Fibroblast of mammary gland (primary cell): ENCODE measurements at places on chromosomes 3 and 15.

DNA sequence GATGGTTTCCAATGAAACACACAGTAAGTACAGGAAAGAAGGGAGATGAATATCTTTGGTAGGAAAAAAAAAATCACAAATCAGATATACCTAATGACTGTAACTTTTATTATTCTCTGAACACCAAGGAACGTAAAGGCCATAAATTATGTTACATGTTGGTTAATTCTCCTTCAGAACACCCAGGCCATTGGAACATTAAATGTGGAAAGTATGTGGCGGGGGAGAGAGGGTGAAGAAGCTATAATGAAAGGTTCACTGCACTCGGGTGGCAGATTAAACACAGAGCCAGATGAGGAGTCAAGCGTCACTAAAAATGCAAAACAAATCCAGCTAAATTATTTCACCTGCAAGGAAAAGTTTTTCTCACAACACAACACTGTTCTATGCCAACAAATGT lies 193.8 kb downstream of the FHIT start:
- DNase-seq = no peak

DNA sequence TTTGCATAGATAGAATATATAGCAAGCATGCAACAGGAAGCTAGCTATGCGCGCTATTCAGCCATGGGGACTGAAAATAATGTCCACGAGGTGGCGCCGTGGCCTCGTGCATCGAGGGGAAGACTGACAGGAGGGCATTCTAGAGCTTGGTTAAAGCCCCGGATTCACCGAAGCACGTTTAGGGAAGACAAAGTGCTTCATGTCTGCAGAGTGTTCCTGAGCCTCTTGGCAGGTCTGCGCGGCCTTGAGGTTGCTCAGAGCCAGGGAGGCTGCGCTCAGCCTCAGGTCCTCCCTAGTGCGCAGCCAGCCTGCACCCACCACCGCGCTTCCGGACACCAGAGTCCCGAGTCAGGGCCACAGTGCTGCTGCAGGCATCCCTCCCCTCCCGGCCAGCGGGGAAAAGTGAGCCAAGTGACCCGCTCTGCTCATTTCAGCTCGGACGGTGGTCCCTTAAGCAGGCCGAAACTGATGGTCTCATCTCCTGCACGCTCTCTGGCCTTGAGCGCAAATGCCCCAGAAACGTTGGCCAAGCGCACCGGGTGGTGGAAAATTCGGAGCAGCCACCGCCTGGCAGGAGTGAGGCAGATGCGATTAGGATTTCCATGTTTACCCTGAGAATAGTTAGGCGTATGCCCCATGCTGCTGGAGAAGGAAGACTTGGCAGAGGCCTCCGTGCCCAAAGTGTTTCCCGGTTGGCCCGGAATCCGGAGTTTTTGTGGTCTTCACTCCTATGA lies 24.8 kb downstream of the GABRA5 start:
- DNase-seq = peak; percentile 56

- DNase-seq = peak; percentile 24
Measured at GRCh38 chr15:68749793-68750192, 70.9 kb downstream of the ANP32A start.

DNA sequence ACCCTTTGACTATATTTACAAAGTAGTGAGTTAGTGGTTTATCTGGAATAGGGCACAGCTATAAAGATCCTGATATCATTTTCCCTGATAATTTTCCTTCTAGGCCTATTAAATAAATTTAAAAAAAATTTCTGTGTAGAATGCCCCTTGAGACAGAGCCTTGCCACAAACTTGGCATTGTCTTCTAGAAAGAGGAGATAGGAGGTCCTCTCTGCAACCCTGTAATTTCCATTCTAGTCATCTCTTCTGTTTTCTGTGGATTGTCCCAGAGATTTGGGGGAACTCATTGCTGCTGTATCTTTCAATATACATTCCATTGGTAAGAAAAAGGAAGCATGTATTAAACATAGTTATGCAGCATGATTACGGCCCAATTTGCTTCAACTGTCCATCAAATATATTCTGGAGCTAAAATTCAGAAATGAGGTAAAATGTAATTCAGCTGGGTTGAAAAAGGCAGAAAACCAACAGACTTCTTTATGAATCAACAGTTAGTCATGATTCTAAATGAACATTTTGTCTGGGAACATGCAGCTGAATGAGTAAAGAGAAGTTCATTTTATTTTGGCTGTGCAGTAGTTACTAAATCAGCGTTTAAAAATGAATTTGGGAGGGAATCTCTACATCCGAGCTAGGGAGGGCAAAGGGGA lies 401.1 kb downstream of the NAALADL2 start:
- DNase-seq = peak; percentile 86

DNA sequence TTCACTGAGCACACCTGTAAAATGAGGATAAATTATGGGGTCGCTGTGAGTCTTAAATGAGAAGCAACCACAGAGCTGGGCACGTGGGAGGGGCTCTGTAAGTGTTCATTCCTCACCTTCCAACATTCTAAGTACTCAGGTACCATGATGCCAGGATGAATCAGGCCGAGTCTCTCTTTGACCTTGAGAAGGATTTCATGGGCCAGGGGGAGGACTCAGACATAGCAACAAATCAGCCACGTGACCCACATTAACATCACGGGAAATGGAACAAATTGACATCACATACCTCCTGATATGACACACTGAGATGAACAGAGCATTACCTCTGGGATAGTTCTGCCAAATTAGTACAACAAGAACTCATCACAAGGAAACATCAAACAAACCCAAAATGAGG lies 35.2 kb upstream of the USP3 start:
- DNase-seq = no peak

DNA sequence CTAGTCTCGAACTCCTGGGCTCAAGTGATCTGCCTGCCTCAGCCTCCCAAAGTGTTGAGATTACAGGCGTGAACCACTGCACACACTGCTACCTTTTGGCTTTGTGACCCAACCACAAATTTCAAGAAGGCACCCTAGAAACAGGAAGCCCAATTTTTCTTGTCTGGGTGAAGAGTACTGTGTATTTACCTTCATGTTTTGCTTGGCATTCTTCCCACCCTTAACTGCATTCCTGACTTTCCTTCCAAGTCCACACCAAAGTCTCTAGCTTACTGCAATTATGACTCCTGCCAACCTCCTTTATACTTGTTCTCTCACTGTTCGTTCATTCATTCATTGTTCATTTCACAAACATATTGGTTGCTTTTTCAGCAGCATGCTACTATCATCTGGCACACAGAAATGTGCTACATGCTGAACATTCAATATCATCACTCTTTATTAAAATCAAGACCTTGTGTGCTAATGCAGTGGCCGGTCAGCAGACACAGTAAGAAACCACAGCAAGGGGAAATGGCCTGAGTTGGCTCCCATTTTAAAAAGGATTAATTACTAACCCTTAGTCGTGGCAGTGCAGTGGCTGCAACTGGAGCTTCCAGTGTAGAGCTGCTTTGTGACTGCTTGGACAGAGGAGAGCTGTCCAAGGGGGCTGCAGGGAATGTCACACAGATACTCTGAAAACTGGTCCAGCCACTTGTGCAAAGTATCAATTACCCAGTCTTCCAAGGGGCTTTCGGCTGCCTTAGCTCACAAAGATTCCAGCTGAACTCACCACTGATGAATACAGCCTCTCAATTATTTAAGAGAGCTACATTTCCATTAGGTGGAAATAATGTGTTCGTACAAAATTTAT lies 94.0 kb downstream of the ETFA start:
- DNase-seq = peak; percentile 30

GRCh38 chr3:62032738-62033137 lies 340.6 kb downstream of the FEZF2 start:
- DNase-seq = no peak

GRCh38 chr3:94441494-94441847 lies 378.6 kb downstream of the NSUN3 start:
- DNase-seq = no peak

DNA sequence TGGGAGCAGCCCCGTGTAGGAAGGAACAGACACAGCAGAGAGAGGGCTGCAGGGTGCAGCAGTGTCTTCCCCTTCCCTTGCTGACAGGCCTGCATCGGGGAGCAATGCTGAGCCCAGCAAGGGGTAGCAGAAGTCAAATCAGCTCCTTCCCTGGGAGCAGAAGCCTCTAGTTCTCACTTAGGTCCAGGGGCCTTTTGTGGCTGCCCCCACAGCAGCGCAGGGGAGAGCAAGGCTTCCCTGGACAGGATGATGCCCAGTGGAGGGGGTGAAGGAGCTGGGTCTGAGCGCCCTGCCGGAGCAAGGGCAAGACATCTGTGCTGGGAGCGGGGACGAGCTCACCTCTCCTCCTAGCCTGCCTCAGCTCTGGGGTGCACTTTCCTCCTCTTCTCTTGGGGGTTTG lies 827 bp downstream of the PLCB2 start:
- DNase-seq = no peak

DNA sequence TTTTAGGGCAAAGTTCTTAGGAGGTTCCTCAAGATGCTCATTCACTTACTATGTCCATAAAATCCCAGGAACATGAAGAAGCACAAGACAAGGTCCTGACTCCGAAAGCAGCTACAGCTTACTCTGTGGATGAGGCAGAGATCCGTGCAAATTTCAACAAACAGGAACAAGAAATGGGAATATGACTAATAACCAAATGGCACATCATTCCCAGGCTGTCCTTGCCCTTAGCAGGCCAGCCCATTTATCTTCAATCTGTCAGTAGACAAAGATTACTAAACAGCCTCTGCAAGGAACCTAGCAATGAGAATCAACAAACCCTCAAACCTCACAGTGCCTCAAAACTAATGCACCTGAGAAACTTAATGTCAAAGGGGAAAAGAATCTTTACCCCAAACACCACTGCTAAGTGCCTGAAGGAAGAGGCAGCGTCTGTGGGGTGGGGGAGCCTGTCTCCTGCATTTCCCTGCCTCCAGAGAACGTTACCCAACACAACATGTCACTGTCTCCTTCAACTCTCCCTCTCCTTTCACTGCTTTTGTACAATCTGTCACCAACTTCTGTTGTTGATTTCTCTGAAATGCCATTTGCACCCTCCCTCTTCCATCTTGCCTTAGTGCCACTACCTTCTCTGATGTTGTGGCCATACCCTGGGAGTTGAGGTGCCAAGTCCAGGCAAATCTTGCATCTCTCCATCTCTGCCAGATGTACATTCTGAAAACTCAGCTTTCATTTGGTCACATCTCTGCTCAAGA lies 4.8 kb downstream of the TNFAIP8L3 start:
- peak; percentile 92 for DNase-seq

- no peak for DNase-seq
Measured at GRCh38 chr3:160949460-160949859, 155.7 kb downstream of the B3GALNT1 start.

DNA sequence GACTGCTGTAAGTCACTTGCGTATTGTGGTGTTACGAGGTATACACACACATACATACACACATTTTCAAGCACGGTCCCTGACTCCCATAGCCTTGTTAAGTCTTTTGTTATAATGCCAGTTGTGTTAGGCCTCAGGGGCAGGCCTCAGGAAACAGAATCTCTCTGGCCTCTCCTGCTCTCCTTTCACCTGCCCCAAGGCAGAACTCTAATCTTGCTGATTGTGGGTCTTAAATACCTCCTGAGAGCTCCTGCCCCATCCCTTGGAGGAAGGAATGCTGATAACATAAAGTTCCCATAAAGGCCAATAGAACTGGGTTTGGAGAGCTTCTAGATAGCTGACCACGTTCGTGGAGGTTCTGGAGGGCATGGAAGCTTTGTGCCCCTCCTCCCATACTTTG lies 3.9 kb upstream of the NIT2 start:
- DNase-seq = no peak

- no peak for DNase-seq
Measured at GRCh38 chr3:138818185-138818860, 16.4 kb downstream of the PIK3CB start.

DNA sequence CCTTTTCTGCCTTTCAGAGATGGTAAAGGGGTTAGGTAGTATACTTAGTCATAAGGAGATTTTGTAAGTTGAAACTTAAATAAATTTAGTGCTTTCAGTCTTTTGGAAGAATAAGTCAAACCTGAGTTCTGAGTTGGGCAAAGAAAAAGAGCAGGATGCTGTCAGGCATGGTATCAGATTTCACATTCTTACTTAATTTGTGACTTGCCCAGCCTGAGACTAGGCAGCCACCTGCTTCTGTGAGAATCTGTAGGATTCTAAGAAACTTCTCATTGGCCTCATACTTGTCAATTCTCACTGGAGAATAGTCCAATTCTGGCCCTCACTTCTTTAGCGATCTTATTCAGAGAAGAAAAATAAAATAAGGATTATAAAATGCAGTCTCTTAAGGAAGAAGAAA lies 577.5 kb downstream of the DIPK2A start:
- DNase-seq = no peak

DNA sequence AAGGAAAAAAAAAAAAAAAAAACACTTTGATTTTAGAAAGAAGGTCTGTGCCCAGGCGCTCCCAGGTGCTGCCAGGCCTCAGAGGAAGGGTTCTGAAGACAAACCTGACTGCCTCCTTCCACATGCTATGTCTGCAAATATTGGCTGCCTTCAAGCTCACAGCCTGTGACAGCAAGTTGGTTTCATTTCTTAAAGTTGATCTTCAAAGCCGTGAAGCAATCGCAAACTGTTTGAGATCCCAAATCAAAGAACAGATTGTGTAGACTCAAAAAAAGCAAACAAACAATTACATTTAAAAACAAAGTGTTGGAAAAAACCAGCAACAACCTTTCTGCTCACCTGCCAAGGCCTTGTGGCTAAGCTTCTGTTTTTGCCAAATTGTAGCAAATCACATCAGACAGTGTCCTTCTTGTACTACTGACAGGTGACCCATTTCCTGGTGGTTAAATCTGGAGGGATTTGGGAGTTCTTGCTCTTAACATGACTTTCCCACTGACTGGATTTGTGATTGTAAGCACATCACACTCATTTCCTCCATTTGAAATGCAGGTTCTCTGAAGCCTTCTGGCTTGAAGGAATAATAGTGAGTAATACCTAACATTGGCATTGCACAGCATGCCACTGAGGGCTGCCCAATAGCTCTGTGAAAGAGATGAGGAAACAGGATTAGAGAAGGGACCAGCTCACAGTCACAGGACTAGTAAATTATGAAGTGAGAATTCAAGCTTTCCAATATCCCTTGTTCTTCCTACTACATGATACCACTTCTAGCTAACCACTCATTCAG lies 502.4 kb downstream of the LPP start:
- DNase-seq = peak; percentile 52
